HFFc6 (cell line): ENCODE measurements at places on chromosomes 5 and 9.

DNA sequence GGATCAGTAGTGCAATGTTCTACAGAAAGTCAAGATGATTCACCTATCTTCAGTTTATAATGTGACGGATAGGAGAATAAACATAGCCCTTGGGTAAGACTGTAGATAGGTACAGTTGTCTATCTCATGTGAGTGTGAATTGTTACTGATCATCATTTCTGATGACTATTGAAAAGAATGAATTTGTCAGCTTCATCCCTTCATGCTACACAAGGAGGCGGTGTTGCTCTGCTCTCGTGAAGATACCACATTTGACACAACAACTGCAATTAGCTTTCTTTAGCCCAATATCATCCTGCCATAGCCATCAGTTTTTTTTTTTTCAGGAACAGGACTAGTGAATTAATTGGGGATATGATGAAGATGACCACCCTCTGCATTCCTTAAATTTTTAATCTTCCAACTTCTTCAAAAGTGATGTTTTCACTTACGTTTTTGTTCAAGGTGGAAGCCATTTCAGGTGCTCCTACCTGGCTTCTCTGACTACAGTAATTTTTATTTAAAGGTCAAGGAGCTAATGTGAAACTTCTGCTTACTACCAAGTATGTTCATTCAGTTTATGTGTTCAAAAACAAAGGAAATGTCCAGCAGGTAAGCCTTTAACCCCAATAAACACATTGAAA is 152.9 kb upstream of the MOCS2 start:
- DNase-seq, result peak; percentile 27
- peaks cover 8% of the 10 kb centered on the region; the same call in 1 of the 2 replicates for H3K36me3 ChIP-seq

DNA sequence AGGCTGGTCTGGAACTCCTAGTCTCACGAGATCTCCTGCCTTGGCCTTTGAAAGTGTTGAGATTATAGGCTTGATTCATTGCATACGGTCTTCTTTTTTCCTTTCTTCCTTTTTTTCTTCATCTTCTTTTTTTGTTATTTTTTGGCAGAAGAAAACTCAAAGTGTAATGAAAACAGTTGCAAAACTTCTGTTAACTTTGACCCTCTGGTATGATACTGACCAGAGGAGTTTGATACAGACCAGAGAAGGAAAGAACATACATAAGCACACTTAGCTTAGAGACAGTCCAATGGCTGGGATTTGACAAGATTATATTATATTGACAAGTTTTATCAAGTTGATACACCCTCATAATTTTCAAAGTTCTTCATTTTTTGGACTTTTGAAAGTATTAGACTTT is 181.2 kb downstream of the NFIB start:
- no peak for DNase-seq
- H3K36me3 ChIP-seq, result no peaks in the 10 kb centered on the region
- no peak overlapping the region for H3K27ac ChIP-seq
- no peaks in the 10 kb centered on the region for H3K4me1 ChIP-seq
- H3K4me3 ChIP-seq, result no peak overlapping the region

DNA sequence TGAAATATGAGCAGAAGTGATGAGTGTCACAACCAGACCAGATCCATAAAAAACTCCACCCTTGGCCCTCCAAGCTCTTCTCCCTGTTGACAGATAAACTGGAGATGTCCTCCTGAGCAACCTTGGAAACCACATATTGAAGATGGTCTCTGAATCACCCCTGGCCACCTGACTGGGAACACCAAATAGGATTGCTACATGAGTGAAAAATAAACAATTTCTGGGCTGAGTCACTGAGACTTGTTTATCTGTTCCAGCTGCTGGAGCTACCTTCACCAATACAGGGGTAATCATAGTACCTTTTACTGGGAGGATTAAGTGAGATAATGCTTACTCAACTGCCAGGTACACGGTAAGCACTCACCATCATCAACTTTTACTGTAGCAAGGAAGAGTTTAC is 53.3 kb downstream of the PCA3 start:
- H3K27ac ChIP-seq, result peak overlapping the region; percentile 87
- no peaks in the 10 kb centered on the region for H3K36me3 ChIP-seq
- H3K4me3 ChIP-seq, result peak overlapping the region; percentile 20; the same call in 1 of the 2 replicates

GRCh38 chr9:128568470-128569078 is 16.2 kb downstream of the SPTAN1 start:
- no peak for DNase-seq
- peaks cover 48% of the 10 kb centered on the region for H3K36me3 ChIP-seq
- H3K4me3 ChIP-seq, result no peak overlapping the region
- peaks cover 4% of the 10 kb centered on the region for H3K27me3 ChIP-seq
- H3K27ac ChIP-seq, result peak overlapping the region; percentile 32; the same call in 1 of the 2 replicates
- H3K4me1 ChIP-seq, result peaks cover 5% of the 10 kb centered on the region; the same call in 1 of the 2 replicates

DNA sequence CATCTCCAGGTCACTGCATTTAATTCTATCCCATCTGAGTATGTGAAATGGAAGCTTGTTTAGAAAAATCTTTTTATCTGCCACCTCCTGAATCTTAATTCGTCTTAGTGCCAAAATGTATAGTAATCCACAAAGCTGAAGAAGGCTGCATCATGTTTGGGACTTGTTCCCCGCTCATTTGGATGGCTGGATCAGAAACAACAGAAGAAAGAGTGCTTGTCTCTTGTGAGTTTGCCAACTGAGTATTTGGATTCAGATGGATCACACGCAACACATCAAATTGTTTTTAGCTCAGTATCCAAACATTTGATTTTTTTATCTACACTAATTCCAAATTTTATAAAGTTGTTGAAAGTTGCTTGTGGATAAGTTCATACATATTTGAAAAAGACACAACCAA is 197.2 kb upstream of the PAPPA start:
- no peak overlapping the region for H3K4me3 ChIP-seq
- peaks cover 44% of the 10 kb centered on the region for H3K4me1 ChIP-seq
- no peak for DNase-seq
- H3K27ac ChIP-seq, result no peak overlapping the region

GRCh38 chr9:13386935-13387733 is 107.6 kb upstream of the MPDZ start:
- no peaks in the 10 kb centered on the region for H3K36me3 ChIP-seq
- peaks cover 5% of the 10 kb centered on the region for H3K27me3 ChIP-seq
- H3K4me1 ChIP-seq, result 0 out of 2 replicates have a peak, but pooled peaks cover 5% of the 10 kb centered on the region
- no peak overlapping the region for H3K4me3 ChIP-seq
- DNase-seq, result peak; percentile 24
- no peak overlapping the region for H3K27ac ChIP-seq
